Stimulated activated CD4-positive, alpha-beta T cell treated with anti-CD3 and anti-CD28 coated beads, Interleukin-4, amount 100 ng/mL, for 1 hour (primary cell): ENCODE measurements at places on chromosomes 2 and 18.

DNA sequence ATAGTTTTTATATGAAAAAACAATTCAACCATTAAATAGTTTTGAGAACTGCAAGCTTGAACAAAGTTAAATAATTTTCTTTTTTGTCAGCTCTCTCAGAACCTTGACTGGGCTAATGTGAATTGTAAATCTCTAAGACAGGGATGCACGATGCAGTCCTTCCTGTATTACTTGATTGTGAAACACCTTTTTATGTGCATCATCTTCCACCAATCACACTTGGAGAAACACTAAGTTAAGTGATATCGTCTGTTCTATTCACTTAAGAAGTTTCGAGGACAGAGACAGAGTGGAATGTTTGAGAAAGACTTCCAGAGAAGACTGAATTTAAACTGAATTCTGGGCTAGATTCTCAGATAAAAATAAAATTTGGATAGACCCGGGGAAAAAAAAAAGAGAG lies 238.2 kb downstream of the MREG start:
- no peak for DNase-seq

- no peak for DNase-seq
Measured at GRCh38 chr2:70473101-70473722, 80.4 kb downstream of the TGFA start.

GRCh38 chr2:21424375-21424774 lies 300.6 kb downstream of the TDRD15 start:
- DNase-seq: no peak

DNA sequence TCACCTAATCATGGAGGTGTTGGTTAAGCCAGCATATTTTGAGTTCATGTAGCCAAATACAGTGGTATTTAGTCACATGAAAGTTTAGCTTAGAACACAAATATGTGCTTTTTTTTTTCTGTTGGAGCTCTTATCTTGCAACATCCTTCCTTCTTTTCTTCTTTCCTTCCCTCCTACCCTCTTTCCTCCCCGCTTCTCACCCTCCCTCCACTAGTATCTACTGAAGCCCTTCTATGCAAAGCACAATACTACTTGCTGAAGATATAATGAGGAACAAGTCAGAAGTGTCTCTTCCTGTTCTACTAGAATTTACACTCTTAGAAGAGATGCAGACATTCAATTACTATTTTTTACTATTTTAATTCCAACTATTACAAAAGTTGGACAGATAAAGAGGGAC lies 105.0 kb upstream of the ITGA4 start:
- no peak for DNase-seq

DNA sequence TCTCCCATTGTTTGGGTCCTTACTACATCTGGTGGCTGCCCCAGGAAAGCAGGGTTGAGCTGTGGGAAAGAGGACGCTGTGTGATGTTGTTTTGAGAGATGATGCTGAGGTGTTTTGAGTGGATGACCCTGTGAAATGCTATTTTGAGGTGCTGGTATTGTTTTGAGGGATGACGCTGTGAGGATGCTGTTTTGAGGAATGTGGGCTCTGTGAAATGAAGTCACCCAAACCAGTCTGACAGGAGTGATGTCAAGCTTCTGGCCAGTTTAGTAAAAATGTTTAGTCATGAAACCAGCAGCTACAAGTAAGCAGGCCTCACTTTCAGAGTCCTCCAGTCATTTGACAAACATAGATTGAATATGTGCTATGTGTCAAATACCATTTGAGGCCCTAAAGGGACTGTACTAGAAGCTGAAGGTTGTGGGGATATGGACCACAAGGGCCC lies 16.1 kb upstream of the PUM2 start:
- DNase-seq: no peak

GRCh38 chr2:224847961-224848850 lies 132.0 kb upstream of the CCDC195 start:
- no peak for DNase-seq

DNA sequence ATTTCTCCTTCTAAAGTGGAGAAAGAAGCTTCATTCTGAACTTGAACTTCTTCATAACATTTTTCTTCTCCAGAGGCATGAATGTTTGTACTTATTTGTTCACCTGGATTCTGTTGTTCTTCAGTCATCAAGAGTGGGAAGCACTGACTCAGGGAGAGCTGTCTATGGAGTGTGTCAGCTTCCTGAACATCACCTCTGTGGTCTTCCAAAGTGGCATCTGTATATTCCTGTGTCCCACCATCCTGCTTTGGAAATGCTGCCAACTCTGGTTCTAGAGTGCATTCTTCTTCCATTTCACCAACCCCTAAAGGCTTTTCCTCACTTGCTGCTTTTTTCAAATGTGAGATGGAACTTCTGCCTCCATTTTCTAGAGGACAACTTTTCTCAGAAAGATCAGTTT lies 59.5 kb downstream of the TTN start:
- DNase-seq: no peak

GRCh38 chr2:15665067-15665942 lies 73.6 kb downstream of the DDX1 start:
- DNase-seq: no peak

DNA sequence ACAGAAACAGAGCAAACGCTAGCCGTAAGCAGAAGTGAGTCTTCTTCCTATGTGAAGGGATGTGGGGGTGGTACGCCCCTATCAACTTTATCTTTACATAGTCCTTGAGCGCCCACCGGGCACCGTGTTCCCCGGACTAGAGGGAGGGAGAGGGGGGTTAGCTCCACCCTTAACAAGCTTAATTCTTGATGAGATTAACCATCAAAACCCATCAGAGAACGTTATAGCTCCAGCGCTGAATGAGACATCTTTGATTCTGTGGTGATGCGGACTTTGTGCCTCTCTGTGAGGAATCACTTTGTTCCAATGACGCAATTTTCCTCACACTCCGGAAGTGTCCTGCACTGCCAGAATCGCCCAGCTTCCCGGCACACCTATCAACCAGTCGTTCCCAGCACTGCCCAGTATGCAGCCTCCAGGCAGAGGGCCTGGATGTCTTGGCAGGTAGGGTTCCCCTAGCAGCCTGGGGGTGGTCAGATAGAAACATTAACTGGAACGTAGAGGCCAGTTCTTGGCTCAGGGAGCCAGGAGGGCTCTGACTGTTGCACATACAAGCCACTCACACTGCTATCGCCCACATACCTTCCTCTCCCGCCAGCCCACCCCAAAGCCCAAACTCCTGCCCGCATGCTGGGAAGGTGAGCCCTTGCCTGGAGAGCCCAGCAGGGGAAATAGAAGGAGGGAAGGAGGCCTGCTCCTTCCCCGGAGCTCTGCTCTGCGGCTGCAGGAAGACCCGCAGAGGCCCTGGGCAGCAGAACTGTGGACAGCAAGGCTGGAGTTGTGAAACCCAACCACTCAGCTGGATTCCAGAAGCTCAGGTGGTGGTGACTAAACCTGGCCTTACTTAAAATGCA lies 1.9 kb upstream of the ODC1 start:
- DNase-seq: no peak

DNA sequence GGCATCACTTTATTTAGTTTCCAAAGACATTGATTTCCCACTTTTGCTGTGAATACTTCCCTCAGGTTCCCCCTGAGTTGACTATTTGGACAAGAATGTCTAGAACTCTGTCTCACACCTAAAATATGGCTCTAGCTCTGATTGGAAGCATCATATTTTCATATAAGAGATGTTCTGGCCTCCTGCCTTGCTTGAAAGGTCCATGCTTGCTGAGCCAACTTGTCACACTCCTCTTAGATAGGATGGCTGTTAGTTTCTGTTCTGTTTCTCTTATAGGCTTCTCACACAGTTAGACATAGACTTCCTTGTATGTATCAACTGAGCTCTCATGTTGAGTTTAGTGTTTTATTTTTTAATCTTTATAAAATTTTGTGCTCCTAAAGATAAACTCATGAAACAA lies 87.1 kb downstream of the CNTNAP5 start:
- DNase-seq: no peak

DNA sequence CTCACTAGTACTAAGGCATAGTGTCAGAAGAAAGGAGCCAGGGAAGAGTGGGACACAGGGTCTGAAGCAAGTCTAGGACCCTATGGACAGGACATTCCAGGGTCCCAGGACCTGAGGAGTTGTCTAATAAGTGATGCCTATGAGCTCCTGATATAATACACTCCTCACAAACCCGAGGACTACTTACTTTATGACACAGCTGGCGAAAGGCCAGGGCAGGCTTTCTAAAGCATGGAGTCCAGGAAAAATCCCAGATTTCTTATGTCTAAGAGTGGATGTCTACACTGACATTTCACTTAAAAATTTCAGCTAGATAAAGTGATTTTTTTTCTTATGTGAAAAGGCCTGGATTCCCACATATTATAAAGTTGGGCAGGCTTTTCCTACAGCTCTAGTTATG lies 502.2 kb upstream of the SETBP1 start:
- no peak for DNase-seq

- DNase-seq: no peak
Measured at GRCh38 chr18:3495691-3496430, 45.9 kb downstream of the TGIF1 start.

GRCh38 chr2:95012881-95013550 lies 12.5 kb upstream of the MAL start:
- no peak for DNase-seq

GRCh38 chr2:115163572-115163971 lies 721.1 kb downstream of the DPP10 start:
- no peak for DNase-seq

- no peak for DNase-seq
Measured at GRCh38 chr18:78154853-78155252, 824.8 kb upstream of the SALL3 start.

- DNase-seq: no peak
Measured at GRCh38 chr2:46012618-46013240, 284.5 kb upstream of the EPAS1 start.

DNA sequence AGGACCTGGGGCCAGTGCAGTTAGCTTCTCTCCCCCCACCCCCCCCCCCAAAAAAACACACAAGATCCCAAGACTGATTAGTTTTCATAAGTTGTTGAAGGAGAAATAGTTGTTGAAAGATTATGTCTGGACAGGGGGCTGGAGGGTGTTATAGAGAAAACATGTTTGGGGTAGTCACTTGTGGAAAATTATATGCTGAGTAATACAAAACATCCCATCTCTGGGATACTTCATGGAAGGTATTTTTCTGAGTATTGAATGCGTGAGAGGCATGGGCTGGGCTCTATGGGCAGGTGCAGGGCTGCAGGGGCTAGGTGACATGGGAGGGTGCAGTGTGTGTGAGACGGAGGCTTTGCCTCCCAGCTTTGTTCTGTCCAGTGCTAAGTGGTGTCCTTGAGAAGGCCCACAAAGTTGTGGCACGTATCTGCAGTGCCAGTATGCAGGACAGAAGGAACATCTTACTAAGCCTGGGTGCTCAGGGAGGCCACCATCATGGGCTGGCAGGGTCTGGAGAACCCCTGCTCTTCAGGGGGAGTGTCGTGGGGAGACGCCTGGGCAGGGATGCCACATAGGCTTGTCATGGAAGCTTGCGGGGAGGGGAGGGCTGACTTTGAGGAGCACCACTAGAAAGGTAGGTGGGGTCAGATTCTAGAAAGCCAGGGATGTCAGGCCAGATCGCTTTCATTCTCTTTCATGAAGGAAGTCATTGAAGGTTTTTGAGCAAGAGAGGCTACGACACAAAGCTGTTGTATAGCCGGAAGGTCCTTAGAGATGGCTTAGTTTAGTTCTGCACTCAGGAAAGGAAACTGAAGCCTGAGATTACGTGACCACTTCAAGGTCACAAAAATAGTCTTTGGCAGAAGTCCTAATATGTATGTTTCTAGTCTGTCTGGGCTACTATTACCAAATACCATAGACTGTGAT lies 232.0 kb downstream of the LDLRAD4 start:
- no peak for DNase-seq

DNA sequence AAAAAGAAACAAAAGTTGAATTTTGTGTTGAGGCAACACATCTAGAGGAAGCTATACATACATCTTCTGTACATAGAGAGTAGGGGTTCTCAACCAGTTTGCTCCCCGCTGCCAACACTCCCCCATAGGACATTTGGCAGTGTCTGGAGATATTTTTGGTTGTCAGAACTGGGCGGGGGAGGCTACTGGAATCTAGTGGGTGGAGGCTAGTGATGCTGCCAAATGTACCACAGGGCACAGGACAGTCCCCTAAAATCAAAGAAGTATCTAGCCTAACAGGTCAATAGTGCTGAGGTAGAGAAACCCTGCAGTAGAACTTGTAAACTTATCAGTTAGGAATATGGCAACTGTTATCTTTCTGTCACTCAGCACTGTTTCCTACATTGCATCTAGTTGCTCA lies 21.3 kb downstream of the ADAM23 start:
- no peak for DNase-seq

GRCh38 chr2:213834331-213834730 lies 550.1 kb downstream of the SPAG16 start:
- no peak for DNase-seq

DNA sequence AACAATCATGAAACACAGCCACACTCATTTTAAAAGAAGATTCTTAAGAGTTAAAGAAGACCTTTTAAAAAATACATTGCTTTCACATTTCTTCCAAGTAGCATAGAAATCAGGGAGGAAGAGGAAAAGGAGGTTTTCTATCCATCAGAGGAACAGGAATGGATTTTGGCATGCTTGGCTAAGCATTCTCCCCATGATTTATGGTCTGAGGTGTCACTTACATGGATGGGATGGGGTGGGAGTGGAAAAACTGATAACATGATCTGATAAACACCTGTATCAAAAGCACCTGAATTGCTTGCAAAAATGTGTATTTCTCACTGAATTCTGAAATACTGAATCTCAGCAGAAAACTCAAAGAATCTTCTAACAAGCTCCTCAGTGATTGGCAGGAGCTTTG lies 265.9 kb downstream of the NRXN1 start:
- DNase-seq: no peak

DNA sequence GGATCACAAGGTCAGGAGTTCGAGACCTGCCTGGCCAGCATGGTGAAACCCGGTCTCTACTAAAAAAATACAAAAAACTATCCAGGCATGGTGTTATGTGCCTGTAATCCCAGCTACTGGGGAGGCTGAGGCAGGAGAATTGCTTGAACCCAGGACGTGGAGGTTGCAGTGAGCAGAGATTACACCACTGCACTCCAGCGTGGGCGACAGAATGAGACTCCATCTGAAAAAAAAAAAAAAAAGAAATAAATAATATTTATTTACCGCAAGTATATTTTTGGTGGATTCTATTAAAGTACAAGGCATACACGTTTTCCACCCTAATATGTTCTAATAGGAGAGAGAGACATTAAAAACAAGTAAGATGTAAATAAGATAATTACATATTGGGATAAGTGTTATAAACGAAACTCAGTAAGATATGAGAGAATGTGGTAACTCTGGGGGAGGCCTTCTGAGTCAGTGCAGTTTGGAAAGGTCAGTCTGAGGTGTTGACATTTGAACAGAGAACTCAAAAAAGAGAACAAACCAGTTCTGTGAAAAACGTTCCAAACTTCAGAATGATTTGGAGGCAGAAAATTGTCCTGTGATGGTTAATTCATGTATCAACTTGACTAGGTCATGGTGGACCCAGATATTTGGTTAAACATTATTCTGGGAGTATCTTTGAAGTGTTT lies 8.8 kb upstream of the POLI start:
- DNase-seq: no peak

- DNase-seq: no peak
Measured at GRCh38 chr2:145807554-145807953, 1287.6 kb upstream of the ZEB2 start.

- DNase-seq: peak; percentile 14
Measured at GRCh38 chr2:174120346-174120745, 128.0 kb downstream of the OLA1 start.
